ENCODE measurements at places on chromosomes 3 and 15. TPM values are rescaled to one million over a fixed set of nuclear protein-coding genes. Genes with fewer than 3 reads are reported as not detected.

DNA sequence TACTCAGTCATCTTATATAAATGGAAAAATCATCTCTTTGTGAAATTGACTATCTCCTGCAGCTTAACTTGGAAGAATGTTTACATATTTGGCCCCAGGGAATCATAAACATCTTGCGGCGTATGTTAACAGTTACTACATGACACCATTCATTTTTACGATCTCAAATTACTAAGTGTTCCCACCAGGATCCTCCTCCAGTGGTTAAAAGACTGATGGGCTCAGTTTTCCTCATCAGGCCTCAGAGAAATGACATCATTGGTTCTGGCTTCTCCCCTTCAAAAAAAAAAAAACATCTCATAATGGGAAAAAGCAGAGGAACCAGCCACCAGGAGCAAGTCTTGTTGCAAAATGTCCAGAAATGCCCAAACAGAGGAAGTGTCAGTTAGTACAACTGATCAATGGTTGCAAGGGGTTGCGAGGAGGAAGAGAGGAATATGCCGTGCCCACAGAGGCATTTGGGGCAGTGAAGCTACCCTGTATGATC, 70.5 kb upstream of the LIPC start:
- no peak for DNase-seq

GRCh38 chr3:30282154-30282696, 324.2 kb upstream of the TGFBR2 start:
- no peak for DNase-seq

DNA sequence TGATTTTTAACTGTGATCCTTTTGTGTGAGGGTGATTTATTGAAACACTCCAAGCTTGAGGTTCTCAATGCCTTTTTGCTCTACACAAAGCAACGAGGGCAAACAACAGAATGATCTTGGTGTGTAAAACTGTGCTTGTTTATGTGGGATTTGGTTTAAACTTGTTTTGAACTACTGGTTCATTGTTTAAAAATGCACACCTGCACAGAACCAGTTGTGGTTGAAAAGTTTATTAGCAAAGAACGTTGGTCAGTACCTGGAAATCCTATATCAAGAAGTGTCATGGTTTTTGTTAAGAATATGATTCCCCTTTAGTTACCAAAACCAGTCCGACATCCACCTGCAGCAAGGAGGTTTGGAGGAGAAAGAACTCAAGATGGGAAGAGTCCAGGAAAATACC, 239.4 kb downstream of the WNT5A start:
- DNase-seq: no peak

Gene CCDC13
- 2.4 TPM for total RNA-seq

DNA sequence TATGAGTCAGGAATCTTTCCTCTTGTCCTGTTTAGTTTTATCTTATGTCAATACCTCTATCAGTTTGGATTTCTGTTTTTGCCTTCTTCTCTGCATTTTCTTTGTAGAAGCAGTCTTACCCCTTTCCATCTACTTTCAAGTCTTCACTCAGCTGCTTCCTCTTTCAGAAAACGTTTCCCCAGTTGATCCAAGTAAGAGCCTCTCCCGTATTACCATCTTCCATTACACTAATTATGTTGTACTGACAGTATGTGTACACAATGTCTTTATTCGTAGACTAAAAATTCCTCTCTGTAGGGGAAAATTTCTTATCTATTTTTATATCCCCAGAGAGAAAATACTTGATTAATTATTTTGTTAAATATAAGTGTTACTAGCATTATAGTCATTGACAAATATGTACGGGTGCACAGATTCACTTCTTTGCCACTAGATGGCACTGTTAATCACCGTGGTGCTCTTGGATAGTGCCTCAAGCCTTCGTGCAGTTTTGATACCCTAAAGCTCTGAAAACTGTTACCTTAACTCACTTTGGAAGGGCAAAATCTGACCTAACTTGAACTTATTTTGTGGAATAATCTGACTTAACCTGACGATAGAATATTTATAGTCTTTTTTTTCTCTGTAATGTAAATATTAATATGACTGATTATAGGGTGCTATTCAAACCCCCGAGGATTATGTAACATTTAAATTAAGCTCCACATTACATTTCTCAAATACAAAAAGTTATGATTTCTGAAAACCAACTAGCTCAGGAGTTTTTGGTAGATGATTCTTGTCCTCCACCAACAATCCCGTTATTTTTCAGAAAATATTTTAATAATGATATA, 74.2 kb upstream of the POU1F1 start:
- no peak for DNase-seq

DNA sequence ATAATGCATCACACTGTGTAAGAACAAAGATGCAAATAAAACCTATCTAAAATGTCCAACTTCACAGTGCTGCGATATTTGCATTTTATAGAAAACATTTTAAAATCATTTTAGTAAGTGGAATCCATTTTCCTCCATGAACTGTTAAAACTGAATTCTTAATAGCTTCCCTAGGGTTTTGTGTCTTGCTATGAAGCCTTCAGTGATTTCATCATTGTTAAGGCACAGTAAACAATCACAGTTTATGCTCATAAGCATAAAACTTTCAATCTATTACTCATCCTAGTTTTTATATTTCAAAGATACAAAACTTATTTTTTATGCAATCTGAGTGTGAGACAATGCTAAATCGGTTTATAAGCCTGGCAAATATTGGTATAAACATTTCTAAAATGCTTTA, 509.7 kb downstream of the TUSC7 start:
- DNase-seq: no peak

Data from type B pancreatic cell (in vitro differentiated cells).